ENCODE measurements at places on chromosomes 1 and 21.

DNA sequence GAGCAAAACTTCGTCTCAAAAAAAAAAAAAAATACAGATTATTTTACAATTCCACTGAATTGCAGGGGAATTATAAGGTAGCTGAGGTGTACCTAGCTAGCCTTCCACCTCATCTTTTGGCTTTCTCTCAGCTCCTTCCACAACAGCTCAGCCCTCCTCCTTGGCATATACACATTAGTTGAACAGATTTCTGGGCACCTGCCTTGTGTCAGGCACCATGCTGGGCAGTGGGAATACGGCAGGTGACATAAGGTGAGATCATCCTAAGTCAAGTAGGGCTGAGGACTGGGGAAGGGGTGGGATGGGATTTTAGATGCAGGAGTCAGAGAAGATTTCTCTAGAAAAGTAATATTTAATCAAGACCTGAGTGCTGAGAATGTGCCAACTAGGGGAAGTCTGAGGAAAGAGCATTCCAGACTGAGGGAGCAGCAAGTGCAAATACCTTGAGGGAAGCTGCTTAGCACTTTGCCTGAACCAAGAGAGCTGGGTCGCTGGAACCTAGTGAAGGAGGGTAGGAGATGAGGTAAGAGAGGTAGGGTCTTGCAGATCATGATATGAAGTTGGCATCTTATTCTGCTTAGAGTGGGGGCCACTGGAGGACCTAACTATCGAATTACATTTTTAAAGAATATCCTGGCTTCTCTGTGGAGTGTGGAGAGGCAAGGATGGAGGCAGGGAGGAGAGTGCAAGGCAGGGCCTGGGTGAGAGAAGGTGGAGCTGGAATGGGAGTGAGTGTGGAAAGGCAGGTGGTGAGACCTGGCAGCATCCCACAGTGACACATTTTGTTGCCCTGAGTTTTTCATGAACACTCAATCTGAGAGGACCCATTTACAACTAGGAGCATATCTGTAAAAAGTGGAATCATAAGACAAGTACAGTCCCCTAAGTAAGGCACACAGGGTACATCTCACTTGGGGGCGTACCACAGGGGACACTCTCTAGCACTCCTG lies 28.2 kb downstream of the LAMC2 start:
- no peak overlapping the region for H3K27ac ChIP-seq
- peaks cover 4% of the 10 kb centered on the region for H3K4me1 ChIP-seq
- DNase-seq: no peak
- H3K36me3 ChIP-seq: no peaks in the 10 kb centered on the region

GRCh38 chr1:65059930-65060538 lies 88.0 kb upstream of the AK4 start:
- no peak overlapping the region for H3K4me3 ChIP-seq
- no peaks in the 10 kb centered on the region for H3K4me1 ChIP-seq
- H3K27me3 ChIP-seq: no peaks in the 10 kb centered on the region
- DNase-seq: no peak
- no peak overlapping the region for H3K27ac ChIP-seq

GRCh38 chr1:94554580-94554979 lies 13.0 kb upstream of the F3 start:
- H3K4me1 ChIP-seq: peaks cover 16% of the 10 kb centered on the region
- no peaks in the 10 kb centered on the region for H3K27me3 ChIP-seq
- H3K27ac ChIP-seq: no peak overlapping the region
- H3K36me3 ChIP-seq: no peaks in the 10 kb centered on the region

DNA sequence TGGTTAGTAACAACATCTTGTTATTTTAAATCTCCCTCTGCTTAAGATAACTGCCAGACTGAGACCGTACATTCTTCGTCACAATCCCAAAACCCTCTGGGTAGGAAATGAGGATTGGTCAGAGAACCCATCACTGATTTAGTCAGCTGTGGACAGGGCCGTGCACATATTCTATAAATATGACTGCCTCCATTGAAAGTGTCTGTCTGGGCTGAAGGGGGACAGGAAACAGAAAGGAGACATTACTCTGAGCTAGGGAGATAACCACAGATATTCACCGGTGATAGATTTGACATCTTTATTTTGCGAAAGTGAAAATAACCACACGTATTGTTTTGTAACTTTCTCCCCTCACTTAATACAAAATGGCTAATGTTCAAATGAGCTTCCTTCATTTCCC lies 36.9 kb upstream of the ST6GALNAC5 start:
- no peaks in the 10 kb centered on the region for H3K36me3 ChIP-seq
- no peak overlapping the region for H3K27ac ChIP-seq
- no peak overlapping the region for H3K4me3 ChIP-seq
- H3K27me3 ChIP-seq: no peaks in the 10 kb centered on the region
- H3K4me1 ChIP-seq: no peaks in the 10 kb centered on the region

DNA sequence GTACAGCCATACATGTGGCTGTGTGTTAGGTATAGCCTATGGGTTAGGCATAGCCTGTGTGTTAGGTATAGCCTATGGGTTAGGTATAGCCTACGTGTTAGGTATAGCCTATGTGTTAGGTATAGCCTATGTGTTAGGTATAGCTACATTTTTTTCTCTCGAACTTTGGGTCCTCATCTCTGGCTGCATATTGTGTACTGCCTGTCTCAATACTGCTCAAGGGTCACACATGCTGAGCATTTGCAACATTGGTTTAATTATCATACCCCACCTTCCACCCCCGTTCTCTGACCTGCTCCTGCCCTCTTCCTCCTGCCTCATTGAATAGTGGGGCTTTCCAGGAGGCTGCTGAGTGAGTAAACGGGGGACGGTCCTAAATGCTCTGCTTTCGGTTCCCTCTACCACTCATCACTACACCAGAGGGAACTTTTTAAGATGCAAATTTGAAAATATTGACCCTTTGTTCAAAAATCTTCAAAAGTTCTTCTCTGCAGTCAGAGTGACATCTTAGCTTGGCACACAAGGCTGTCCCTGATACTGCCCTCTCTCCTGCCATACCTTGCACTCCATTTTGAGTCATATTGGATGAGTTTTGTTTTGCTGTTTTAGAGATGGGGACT lies 17.8 kb downstream of the OR2B11 start:
- no peaks in the 10 kb centered on the region for H3K27me3 ChIP-seq
- no peaks in the 10 kb centered on the region for H3K4me1 ChIP-seq
- H3K27ac ChIP-seq: no peak overlapping the region
- DNase-seq: no peak
- no peak overlapping the region for H3K4me3 ChIP-seq

GRCh38 chr1:53568540-53568939 lies 109.3 kb downstream of the DMRTB1 start:
- H3K4me3 ChIP-seq: no peak overlapping the region
- H3K4me1 ChIP-seq: no peaks in the 10 kb centered on the region
- H3K27me3 ChIP-seq: no peaks in the 10 kb centered on the region
- no peak overlapping the region for H3K27ac ChIP-seq

DNA sequence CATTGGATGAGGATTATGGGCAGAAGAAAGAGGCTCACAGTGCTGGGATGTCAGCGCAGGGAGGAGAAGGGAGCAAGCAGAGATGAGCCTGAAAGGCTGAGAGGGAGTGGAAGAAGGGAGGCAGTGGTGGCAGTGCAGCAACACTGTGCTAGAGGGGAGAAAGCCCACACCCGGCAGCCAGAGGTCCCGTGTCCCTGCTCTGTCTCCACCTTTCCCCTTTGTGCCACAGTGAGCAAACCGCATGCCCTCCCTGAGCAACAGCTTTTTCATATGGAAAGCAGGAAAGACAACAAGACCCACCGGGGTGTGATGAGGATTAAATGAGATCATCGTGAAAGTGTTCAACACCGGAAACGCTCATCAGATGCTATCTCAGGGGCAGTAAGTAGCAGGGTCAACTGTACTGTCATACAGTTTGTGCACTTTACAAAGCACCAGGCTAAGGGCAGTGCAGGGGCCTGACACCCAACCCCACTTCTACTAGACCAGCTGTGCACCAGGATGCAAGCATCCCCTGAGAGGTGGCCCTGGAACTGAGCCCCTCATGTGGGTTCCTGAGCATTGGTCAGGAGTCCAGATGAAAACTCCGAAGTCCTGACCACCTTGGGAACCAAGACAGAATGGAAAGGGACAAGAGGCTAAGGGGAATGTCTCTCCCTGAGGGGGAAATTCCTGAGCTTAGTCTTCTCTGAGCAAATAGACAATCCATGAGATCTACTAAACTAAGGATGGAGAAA lies 9.1 kb downstream of the NHLH1 start:
- peak overlapping the region; percentile 61 for H3K4me3 ChIP-seq
- no peak overlapping the region for H3K27ac ChIP-seq
- H3K4me1 ChIP-seq: peaks cover 20% of the 10 kb centered on the region
- H3K27me3 ChIP-seq: no peaks in the 10 kb centered on the region
- no peaks in the 10 kb centered on the region for H3K36me3 ChIP-seq

DNA sequence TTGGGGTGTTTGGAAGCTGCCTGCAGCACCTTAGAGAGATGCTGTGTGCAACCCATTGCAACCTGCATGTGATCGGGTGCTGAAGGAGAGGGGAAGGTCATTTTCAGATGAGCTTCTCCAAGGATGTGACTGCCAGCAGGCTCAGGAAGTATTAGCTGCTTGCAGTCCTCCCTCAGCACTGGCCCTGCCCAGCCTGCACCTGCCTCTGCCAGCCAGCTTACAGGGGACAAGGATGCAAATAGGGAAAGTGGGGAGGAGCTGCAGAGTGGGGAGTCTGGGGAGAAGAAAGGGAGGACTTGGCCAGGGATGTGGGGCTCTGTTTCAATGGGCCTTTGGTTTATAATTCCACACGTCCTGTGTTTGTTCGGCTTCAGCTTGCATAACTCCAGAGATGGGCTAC lies 254.5 kb downstream of the RRAGC start:
- H3K4me3 ChIP-seq: no peak overlapping the region
- no peak for DNase-seq
- H3K27ac ChIP-seq: no peak overlapping the region
- no peaks in the 10 kb centered on the region for H3K36me3 ChIP-seq

- peak overlapping the region; percentile 71 for H3K4me3 ChIP-seq
- peaks cover 2% of the 10 kb centered on the region for H3K4me1 ChIP-seq
- H3K27ac ChIP-seq: peak overlapping the region; percentile 40
Observed at GRCh38 chr1:23554127-23554480, 5.2 kb downstream of the ID3 start.

GRCh38 chr1:197336571-197336970 lies 68.5 kb downstream of the CRB1 start:
- H3K36me3 ChIP-seq: no peaks in the 10 kb centered on the region
- no peaks in the 10 kb centered on the region for H3K4me1 ChIP-seq
- no peak for DNase-seq
- H3K27me3 ChIP-seq: no peaks in the 10 kb centered on the region
- no peak overlapping the region for H3K4me3 ChIP-seq
- H3K27ac ChIP-seq: no peak overlapping the region

DNA sequence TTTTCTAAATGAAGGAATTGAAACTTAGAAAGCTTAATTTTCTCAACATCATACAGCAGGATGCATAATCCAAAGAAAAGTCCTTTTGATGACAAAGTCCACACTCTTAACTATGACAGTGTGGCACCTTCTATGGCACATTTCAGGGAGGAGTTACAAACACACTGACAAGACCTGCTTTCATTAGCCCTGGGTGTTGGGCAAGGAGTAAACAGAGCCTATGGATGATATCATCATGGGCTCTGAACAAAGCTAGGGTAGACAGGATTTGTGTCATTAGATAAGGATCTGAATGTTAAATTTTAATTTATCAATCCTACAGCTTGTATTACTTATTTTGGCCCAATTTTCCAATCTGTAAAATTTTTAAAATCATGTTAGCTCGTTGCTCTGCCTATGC lies 62.6 kb upstream of the DENND1B start:
- H3K4me3 ChIP-seq: no peak overlapping the region
- DNase-seq: no peak
- no peak overlapping the region for H3K27ac ChIP-seq
- no peaks in the 10 kb centered on the region for H3K36me3 ChIP-seq

DNA sequence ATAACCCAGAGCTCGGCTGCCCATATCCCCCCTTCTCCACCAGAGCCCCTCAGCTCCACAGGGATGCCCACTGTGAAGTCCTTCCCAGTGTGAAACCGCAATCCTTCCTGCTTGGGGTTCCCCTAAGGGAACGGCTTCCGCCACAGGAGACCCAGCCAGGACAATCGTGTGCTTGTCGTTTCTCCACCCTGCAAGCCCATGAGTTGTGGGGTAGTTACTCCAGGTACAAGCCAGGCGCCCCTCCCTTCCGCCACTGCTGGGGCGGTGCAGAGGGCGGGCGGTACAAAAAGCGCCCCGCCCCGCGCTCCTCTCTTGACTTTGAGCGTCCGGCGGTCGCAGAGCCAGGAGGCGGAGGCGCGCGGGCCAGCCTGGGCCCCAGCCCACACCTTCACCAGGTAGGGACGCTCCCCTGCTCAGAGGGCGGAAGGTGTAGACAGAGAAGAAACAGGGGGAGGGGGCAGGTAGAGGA lies at the start of gene TINAGL1:
Gene TINAGL1 (plus strand): TSS at position 315 of the 469 bp plus-strand sequence. CDS start 634 bp downstream, outside the sequence.
- peaks cover 7% of the 10 kb centered on the region for H3K4me1 ChIP-seq
- DNase-seq: peak; percentile 88
- peak within 1 kb of the TSS; percentile 38 for H3K4me3 ChIP-seq
- H3K27ac ChIP-seq: no peak within 1 kb of the TSS
- H3K27me3 ChIP-seq: no peaks in the 10 kb centered on the region
- H3K36me3 ChIP-seq: no peaks in the 10 kb centered on the region

GRCh38 chr1:29686012-29686930 lies 449.9 kb downstream of the PTPRU start:
- H3K4me3 ChIP-seq: no peak overlapping the region
- H3K4me1 ChIP-seq: no peaks in the 10 kb centered on the region
- no peaks in the 10 kb centered on the region for H3K36me3 ChIP-seq
- H3K27ac ChIP-seq: no peak overlapping the region

DNA sequence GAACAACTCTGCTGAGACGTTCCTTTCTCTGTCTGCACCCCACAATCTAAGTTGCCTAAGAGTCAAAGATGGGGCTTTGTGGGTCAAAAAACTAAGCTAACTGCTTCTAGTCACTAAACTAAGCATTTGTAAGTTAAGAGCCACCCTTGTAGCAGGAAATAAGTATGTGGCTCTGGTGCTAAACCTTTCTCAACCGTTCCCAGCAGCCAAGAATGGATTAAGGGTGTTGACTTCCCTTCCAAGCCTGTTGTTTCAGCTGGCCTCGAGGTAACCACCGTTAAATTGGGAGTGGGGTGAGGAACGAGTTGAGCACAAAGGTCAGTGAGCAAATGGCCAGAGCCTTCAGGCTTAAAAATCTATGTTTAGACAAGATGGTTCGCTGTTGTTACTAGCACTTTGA lies 169.1 kb downstream of the TRIM33 start:
- H3K4me1 ChIP-seq: no peaks in the 10 kb centered on the region
- H3K4me3 ChIP-seq: no peak overlapping the region
- H3K27me3 ChIP-seq: no peaks in the 10 kb centered on the region
- no peak overlapping the region for H3K27ac ChIP-seq
- H3K36me3 ChIP-seq: no peaks in the 10 kb centered on the region

- H3K4me3 ChIP-seq: no peak overlapping the region
- peak; percentile 60 for DNase-seq
- H3K27me3 ChIP-seq: no peaks in the 10 kb centered on the region
- no peaks in the 10 kb centered on the region for H3K36me3 ChIP-seq
- H3K4me1 ChIP-seq: peaks cover 2% of the 10 kb centered on the region
- H3K27ac ChIP-seq: no peak overlapping the region
Observed at GRCh38 chr21:37642493-37642892, 273.8 kb downstream of the KCNJ6 start.

DNA sequence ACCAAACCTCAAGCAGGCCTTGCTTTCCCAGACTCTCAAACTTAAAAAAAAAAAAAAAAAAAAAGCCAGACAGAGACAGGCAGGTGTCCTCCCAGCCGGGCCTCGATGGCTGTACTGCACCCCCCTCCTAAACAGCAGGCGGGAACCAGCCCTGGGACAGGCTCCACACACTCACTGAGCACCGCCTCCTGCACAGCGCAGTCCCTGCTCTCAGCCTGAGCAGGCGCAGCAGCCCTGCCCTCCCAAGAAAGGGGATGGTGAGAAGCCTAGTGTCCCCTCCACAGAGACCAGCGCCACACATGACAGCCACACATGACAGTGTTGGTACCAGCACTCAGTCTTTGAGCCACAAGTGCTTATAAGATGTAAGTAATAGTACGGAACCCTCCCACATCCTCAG lies 11.9 kb downstream of the MX2 start:
- peak; percentile 15 for DNase-seq
- H3K36me3 ChIP-seq: 0 out of 2 replicates have a peak, but pooled peaks cover 7% of the 10 kb centered on the region
- H3K27me3 ChIP-seq: no peaks in the 10 kb centered on the region
- no peaks in the 10 kb centered on the region for H3K4me1 ChIP-seq
- H3K4me3 ChIP-seq: no peak overlapping the region

All from H9 (cell line).